ENCODE measurements at places on chromosomes 3 and 15.

DNA sequence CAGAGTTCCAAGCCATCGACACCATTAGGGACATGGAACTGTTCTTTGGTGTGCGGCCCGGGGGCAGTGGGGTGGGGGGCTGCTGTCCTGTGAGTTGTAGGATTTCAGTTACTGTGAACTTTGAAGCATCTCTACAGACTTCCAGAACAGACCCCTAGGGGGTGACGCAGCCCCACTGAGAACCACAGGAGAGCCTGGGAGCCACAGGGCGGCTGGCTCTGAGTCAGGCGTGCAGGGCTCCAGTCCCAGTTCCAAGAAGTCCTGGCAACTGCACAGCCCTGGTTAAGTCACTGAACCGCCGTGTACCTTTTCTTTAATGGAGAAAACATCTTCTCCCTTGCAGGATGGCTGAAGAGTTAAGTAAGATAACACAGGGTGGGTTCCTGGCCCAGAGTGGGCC lies 23.5 kb upstream of the LRTM1 start:
- DNase-seq: no peak

DNA sequence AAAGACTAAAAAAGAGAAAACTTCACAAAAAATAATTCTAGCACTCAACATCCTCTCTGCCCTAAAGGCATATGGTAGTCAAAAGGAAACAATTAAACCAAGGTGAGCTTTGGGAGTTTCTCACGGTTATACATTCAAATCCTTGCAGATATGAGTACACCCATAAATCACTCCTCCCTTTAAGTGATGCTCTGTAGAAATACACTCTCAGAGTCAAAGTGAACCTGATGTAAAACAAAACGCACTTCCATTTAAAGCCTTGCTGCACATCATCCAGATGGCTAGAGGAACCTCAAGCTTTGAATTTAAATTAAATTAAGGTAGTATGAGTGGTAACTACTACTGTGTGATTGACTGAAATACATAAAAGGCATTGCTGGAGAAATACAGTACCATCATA lies 36.0 kb upstream of the AADAC start:
- no peak for DNase-seq

GRCh38 chr15:68424754-68425390 lies 7.1 kb downstream of the ITGA11 start:
- DNase-seq: no peak

GRCh38 chr15:90407871-90408317 lies 19.9 kb downstream of the IQGAP1 start:
- no peak for DNase-seq

All from stimulated activated CD4-positive, alpha-beta T cell treated with anti-CD3 and anti-CD28 coated beads, Interleukin-1b, Interleukin-23, amount 100 ng/mL, for 1 hour (primary cell).